NCI-H1092 (cell line): ENCODE measurements at places on chromosomes 7 and 10.

DNA sequence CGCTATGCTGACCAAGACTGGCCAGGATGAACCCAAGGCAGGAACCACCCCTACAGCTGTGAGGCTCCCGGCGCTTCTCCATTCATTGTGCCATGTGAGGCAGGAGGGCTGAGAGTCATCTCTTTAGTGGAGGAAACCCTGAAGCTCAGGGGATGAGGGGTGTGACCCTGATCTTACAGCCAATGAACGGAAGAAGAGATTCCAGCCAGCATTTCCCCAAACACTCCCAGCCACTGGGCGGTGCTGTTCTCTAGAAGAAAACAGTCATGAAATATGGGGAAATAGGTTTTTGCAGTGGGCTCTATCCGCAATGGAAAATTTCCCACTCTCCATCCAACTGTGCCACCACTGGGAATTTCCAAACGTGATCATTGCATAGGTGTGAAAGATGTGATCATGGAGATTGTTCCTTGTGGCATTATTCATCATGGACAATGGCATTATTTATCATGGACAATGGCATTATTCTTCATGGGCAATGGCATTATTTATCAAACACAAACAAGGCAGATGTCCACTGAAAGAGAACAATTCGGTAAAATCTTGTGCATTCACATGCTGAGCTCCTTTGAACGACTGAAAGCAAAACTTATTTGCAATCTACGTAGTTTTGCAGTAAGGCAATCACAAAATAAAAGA is 14.0 kb upstream of the SLC18A2 start:
- no peak for DNase-seq

- DNase-seq = no peak
Observed at GRCh38 chr10:110531687-110532086, 34.0 kb downstream of the DUSP5 start.

DNA sequence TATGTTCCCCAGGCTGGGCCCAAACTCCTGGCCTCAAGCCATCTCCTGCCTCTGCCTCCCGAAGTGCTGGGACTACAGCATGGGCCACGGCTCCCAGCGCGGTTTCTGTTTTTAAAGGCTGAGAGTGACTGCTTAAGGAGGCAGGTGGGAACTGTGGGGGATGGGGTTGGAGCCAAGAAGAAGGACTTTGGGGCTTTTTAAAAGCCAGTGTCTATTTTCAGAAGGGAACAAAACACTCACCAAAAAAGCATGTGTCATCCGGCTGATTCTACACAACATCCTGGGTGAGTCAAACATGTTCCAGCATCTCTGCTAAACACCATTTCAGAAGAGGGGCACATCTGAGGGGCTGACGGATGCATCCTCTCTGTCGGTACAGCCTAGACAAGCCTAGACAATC is 824.5 kb downstream of the TYW1 start:
- DNase-seq = no peak

GRCh38 chr10:116972131-116972530 is 32.9 kb downstream of the SHTN1 start:
- DNase-seq = no peak

DNA sequence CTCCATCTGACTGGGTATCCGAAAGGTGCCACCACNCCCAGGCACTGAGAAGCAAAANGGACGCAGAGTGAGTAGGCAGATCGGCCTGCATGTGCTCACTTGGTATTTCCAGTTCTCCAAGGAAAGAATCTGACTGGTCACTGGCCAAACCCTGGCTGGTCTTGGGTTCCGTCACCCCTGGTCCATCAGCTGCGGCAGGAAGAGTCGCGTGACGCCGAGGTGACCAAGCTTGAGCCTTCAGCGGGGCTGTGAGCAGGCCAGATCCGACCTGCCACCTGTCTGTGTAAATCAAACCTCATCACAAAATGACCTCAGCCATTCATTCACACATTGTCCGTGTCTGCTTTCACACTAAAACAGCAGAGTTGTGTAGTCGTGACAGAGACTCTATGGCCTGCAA is 28.8 kb upstream of the CHST15 start:
- no peak for DNase-seq

DNA sequence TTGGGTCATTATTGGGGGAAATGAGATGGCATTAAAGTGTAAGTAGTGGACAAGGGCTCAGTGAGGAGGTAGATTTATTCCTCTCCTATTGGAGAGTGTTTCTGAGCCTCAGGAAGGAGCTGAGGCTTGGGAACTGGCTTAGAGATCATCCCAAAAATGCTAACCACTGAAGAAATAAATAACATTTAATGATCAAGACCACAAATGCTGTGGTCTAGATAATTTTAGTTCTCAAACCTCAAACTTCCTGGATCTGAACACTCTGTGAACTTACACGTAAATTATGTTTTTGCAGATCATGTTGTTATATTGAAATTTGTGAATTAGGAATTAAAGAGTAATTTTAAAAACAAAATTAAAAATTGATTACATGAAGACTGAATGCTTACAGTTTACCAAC is 27.3 kb downstream of the MDFIC start:
- DNase-seq = no peak

GRCh38 chr7:1847260-1848001 is 177.4 kb downstream of the ELFN1 start:
- DNase-seq = no peak

- no peak for DNase-seq
Observed at GRCh38 chr7:44958645-44959344, 20.0 kb downstream of the MYO1G start.

DNA sequence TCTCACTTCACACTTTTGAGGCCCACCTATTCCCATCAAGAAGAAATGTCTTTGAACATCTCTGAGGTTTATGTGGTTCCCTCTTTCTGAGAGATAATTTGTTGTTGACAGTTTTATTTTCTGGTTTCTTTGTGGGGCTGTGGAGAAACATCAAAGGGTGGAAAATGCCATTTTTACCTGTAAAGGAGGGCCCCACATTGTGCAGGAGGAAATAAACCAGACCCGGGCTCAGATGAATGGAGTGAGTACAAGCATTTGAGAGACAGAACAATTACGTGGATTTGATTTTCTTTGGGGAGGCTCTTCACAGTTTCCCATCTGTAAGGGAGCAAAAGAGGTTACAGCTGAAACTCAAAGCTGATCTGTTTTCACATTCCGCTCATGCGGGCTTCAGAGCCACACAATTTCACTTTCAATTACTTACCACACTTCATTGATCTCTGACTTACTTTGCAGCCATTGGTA is 29.8 kb downstream of the ITPRIP start:
- no peak for DNase-seq

DNA sequence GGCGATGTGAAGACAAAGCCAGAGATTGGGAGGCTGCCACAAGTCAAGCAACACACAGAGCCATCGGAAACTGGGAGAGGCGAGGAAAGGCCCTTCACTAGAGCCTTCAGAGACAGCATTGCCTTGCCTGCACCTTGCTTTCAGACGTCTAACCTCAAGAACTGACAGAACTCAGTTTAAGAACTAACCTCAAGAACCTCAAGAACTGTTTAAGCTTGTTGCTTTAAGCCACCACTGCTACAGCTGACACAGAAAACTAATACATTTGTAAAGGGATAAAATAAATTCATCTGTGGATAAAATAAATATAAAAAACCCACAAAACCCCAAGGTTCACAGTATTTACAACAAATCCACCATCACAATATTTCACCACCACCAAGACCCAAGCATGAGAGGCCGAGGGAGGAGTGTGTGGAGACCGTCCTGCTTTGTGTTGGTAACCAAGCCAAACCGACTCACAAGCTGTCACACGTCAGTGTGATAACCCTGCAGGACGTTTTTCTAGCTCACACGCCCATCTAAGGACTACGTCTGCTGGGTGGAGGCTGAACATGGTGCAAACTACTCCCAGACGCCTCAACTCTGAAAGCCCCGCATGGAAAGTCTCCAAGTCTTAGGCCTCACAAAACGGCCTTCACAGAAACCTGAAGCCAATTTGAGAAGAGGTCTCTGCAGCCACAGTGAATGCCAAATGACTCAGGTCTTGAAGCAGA is 116.8 kb downstream of the ABLIM1 start:
- no peak for DNase-seq

- no peak for DNase-seq
Observed at GRCh38 chr10:11713186-11713743, 28.9 kb upstream of the ECHDC3 start.

GRCh38 chr10:61804414-61804813 is 97.1 kb upstream of the ARID5B start:
- DNase-seq = no peak

DNA sequence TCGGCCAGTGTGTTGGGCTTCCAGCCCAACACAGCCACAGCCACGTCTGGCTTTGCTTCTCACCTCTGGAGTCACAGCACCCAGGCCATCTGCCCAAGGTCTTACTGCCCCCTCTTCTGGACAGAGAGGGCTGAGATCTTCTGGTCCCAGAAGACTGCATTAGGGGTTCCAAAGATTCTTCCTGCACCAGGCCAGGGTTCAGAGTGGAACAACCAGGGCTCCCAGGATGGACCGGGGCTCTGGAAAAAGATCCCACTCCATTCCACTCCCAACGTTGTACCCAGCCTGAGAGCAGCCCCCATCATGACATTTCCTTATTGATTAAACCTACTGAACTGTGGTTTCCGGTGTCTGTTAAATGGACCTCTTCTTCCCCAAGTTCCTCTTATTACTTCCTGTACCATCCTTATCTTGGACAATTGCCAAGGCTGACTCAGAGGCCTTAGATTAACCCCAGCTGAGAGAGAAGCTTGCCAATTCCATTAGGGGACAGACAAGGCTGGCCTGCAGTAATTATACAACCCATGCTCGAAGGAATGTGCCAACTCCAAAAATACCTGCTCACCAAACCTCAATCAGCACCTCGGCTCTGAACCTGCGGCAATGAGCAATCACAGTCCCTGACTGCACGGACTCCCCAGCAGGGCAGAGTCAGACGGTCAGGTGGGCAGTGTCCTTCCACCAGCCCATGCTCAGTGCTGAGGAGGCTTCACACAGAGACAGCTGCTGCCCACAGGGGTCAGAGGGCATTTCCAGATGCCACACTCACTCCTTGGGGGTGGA is 47.9 kb upstream of the NPFFR1 start:
- peak; percentile 14 for DNase-seq

DNA sequence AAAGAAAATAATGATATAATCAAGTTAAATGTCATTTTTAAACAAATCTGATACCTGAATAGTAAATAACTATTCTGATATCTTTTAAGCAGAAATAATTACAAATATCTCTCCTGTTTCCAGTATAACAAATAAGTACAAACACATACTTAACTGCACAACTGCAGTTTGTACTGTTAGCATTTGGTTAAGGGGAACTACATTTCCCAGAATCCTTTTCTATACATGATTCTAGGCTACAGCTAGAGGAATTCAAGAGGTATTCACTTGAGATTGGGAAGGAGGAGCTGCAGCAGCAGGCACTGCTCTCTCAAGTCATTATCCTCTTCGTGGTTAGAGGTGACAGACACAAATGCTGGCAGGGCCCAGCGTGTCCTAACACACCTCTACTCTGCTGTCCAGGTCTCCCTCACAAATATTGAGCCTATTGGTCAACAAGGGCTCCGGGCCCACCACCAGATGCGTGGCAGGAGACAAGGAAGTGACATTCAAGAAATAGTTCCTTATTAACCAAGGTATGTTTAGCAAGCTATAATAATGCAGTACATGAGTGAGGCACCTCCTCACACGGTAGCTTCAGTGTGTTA is 255.1 kb upstream of the MKLN1 start:
- DNase-seq = no peak

DNA sequence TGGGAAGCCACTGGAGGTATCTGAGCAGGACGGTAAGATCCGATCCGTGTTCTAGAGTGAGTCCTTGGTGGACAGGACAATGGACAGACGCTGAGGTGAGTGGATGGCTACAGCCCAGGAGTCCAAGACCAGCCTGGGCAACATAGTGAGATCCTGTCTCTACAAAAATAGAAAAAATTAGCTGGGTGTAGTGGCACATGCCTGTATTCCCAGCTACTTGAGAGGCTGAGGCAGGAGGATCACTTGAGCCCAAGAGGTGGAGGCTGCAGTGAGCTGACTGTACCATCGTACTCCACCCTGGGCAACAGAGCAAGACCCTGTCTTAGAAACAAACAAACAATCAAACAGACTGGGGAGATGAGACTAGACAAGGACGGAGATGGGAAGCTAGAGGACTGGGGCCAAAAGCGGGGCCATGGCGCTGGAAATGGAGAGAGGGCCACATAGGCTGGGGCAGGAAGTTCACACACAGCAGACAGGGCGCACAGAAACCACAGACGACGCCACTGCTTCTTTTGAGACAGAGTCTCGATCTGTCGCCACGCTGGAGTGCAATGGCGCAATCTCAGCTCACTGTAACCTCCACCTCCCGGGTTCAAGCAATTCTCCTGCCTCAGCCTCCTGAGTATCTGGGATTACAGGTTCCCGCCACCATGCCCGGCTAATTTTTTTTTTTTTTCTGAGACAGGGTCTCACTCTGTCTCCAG is 24.7 kb downstream of the DAGLB start:
- no peak for DNase-seq

DNA sequence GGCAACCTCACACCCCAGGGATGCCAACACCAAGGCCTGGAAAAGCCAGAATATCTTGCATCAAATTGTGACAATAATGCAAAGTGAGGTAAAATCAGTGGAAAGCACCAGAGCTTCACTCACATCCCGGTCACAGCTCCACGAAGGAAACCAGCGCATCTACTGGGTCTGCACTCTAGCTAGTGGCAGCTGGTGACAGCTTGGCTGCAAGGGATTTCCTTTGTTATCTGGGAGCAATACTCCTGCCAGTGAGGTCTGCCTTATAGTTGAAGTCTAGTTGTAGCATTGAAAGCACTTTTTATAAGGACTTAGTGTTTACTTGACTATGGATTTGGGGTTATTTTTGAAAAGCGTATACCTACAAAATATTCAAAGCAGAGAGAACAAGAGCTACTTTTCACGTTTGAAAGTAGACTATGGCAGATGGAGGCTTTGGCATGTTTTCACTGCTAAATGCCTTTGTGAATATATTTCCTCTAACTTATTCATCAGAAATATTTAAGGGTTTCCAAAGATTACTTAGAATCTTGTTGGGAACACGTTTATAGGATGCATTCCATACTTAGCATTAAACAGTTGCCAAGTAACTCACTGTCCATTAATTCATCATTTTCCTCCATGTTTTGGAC is 26.1 kb downstream of the WDFY4 start:
- DNase-seq = no peak

GRCh38 chr10:50396491-50397311 is 145.4 kb upstream of the ASAH2 start:
- DNase-seq = no peak

GRCh38 chr10:78214955-78215354 is 181.3 kb downstream of the RPS24 start:
- DNase-seq = no peak

- DNase-seq = no peak
Observed at GRCh38 chr10:49694466-49694865, 15.0 kb downstream of the C10orf53 start.

GRCh38 chr10:30577048-30577447 is 52.5 kb downstream of the LYZL2 start:
- no peak for DNase-seq

DNA sequence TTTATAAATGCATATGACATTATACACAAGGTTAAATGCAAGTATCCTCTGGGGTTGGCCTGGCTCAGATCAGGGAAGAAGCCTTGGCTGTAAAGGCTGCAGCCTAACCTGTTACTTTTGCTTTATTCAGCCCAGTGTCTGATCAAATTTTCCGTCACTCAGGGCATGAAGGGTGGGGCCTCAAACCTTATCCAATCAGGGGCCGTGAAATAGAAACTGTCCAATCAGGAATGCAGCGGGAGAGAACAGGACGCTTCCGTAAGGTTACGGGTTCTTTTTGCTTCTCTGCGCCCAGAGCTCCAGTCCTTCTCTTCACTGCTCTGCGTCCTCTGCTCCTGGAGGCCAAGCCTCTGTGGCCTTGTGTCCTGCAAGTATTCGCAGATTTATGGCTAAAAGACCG is at the start of gene ZNF716:
Gene ZNF716 (plus strand): TSS at position 274 of the 400 bp plus-strand sequence. CDS start 112 bp downstream, at position 386.
- no peak for DNase-seq

GRCh38 chr10:7819121-7819460 is 786 bp downstream of the TAF3 start:
- no peak for DNase-seq
